ENCODE measurements at places on chromosomes 3 and 15. TPM values are rescaled to one million over a fixed set of nuclear protein-coding genes. Genes with fewer than 3 reads are reported as not detected.
A peak's percentile ranks its signal among the peaks of the same experiment; 100 is the strongest.

GRCh38 chr15:82551646-82552247, 11.5 kb upstream of the RPS17 start:
- no peaks in the 10 kb centered on the region for H3K4me1 ChIP-seq
- no peak overlapping the region for H3K4me3 ChIP-seq
- no peak for DNase-seq
- no peaks in the 10 kb centered on the region for H3K36me3 ChIP-seq
- no peak overlapping the region for H3K27ac ChIP-seq

DNA sequence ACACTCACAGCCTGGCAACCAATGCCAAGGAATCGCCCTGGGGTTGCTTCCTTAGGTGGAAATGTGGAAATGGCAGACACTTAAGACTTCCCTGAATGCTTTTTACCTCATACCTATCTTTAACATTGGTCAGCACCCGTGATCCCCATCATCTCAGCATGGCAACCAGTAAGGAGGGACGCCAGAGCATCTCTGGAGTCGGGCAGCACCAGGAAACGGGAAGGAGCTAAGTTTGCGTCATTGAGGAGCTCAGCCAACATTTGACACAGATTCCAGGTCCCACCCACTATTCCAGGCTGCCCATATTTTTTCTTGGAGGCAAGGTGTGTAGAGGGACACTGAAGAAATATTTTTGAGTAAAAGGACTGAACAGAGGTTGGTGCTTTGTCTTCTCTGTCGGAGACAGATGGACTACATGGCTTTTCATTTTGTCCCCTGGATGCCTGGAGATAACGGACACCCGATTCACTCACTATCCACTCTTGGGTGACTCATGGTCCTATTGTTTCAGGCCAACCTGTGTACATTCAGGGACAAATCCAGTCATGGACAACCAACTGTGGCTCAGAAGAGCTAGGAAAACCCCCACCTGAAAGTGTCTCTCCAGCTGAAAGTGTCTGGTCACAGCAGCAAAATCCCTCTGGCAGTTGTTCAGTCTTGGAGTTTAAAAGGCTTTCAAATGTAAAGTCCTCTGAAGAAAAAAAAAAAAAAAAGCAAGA, 70.4 kb upstream of the OXTR start:
- H3K4me1 ChIP-seq = no peaks in the 10 kb centered on the region
- no peak overlapping the region for H3K27ac ChIP-seq
- no peak for DNase-seq
- no peaks in the 10 kb centered on the region for H3K36me3 ChIP-seq

Gene TUSC7
- not detected for total RNA-seq

DNA sequence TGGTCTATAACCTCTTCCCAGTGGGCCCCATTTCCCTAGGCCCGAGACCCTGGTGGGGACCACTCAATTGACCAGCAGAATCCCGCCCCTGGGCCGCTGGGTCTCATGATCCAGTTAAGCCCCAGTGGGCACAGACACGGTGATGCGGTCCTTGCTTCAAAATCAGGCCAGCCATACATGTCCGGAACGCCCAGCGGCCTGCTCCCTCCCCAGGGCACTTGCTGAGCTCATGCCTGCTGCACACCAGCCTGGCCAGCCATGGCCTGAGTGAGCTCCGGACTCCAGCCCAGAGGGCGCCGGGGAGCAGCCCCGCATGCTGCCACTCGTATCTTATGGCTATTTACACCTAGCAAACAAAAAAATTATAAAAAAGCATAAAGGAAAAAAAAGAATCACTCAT, 34.4 kb upstream of the IQSEC1 start:
- H3K27ac ChIP-seq = no peak overlapping the region
- H3K4me1 ChIP-seq = no peaks in the 10 kb centered on the region
- H3K36me3 ChIP-seq = no peaks in the 10 kb centered on the region
- DNase-seq = no peak
- no peaks in the 10 kb centered on the region for H3K27me3 ChIP-seq

Gene SLC6A1
- not detected for total RNA-seq

DNA sequence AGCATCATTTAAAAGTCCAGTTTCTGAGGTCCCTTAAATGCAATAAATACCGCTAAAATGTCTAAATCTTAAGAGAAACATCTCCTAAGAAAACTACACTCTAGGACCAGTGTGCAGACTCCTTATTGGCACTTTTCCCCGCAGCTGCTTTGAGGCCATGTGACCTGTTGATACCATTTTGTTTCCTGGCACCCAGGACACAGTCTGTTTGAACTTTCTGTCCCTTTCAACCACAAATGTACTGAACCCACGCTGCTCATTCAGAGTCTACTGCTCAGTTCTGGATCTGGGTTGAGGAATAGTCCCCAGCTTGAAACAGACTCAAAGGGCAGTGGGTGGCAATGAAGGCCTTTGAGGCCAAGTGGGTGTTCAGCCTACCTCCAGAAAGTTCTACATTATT, 17.1 kb downstream of the LDHAL6B start:
- no peak for DNase-seq
- no peak overlapping the region for H3K27ac ChIP-seq
- H3K27me3 ChIP-seq = no peaks in the 10 kb centered on the region
- peaks cover 49% of the 10 kb centered on the region for H3K4me1 ChIP-seq
- H3K36me3 ChIP-seq = peaks cover 1% of the 10 kb centered on the region

Gene DLG1
- 66.0 TPM for total RNA-seq

Gene ZNF80
- total RNA-seq = not detected

DNA sequence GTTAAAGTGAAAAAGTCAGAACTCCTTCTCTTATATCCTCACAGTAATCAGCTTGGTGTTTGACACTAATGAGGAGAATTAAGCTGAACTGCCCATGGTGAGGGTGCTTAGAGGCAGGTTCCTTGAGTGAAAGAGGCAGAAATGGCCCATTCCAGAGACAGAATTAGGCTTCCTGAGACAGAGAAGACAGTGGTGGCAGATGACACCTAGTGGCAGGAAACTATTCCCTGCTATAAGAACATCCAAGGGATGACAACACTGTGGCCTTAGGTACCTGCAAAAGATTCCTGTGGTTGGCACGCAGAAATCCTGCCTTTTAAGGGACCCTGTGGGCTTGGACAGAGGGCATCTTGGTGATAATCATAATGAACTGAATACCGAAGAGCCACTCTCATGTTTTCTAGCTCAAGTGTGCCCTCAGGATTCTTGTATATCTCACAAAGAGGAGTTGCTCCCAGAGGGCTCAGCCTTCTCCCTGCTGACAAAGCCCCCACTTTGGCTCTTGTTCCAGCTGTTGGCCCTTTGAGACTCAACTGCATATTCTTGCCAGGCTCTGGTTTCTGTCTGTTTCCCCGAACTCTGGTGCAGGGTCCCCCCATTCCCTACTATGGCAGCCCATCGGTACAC, 56.0 kb downstream of the KBTBD12 start:
- no peaks in the 10 kb centered on the region for H3K4me1 ChIP-seq
- H3K4me3 ChIP-seq = no peak overlapping the region
- DNase-seq = peak; percentile 27
- peaks cover 37% of the 10 kb centered on the region for H3K27me3 ChIP-seq

Gene KCNMB2
- not detected for total RNA-seq

DNA sequence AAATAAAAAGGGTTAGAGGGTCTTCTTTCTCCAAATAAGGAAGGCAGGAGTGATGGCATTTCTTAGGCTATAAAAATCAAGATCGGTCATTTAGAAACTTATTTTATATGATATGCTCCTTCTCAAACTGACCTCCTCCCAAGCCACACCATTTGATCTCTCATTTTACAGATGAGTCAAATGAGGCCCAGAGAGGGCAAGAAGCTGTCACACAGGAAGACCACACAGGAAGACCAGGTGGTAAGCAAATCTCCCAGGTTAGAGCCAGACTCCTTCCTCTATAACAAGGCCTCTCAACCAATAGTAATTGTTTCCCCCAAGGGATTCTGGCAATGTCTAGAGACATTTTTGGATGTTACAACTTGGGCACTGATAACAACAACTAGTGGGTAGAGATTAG, 13.8 kb downstream of the TLE3 start:
- DNase-seq = no peak
- no peaks in the 10 kb centered on the region for H3K4me1 ChIP-seq
- H3K27me3 ChIP-seq = no peaks in the 10 kb centered on the region
- H3K36me3 ChIP-seq = peaks cover 16% of the 10 kb centered on the region
- no peak overlapping the region for H3K4me3 ChIP-seq

DNA sequence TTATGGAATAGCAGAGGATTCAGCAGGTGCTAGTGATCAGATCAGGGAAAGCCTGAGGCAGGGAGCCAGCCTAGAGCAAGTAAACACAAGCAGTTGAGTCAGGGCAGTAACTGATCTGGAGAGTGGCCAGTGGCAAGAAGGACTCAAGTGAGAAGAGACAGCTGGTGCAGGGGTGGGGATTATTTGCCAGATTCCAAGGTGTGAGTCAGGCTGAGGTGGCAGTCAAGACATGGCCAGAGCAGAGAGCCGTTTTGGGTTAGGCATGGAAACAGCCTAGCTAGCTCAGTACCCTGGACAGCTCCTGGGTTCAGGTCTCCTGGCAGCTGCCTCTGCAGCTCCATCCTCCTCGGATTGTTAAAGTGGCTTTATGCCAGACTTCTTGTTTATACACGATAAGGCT, 281.9 kb upstream of the ONECUT1 start:
- no peaks in the 10 kb centered on the region for H3K4me1 ChIP-seq
- H3K36me3 ChIP-seq = no peaks in the 10 kb centered on the region
- H3K27me3 ChIP-seq = no peaks in the 10 kb centered on the region
- no peak overlapping the region for H3K27ac ChIP-seq
- peak; percentile 2 for DNase-seq

- peaks cover 56% of the 10 kb centered on the region for H3K4me1 ChIP-seq
- H3K36me3 ChIP-seq = no peaks in the 10 kb centered on the region
- DNase-seq = peak; percentile 49
- H3K27ac ChIP-seq = peak overlapping the region; percentile 26
- H3K27me3 ChIP-seq = no peaks in the 10 kb centered on the region
- H3K4me3 ChIP-seq = no peak overlapping the region
These were observed 4.2 kb downstream of the STOML1 start for GRCh38 chr15:73987681-73988444.

- DNase-seq = peak; percentile 55
- no peak overlapping the region for H3K27ac ChIP-seq
- H3K36me3 ChIP-seq = no peaks in the 10 kb centered on the region
These were observed 80.8 kb downstream of the MOBP start for GRCh38 chr3:39548282-39548681.
